ENCODE measurements at places on chromosomes 12 and 14.

GRCh38 chr14:20632831-20633691 is 8.4 kb downstream of the OR6S1 start:
- peak; percentile 91 for DNase-seq

DNA sequence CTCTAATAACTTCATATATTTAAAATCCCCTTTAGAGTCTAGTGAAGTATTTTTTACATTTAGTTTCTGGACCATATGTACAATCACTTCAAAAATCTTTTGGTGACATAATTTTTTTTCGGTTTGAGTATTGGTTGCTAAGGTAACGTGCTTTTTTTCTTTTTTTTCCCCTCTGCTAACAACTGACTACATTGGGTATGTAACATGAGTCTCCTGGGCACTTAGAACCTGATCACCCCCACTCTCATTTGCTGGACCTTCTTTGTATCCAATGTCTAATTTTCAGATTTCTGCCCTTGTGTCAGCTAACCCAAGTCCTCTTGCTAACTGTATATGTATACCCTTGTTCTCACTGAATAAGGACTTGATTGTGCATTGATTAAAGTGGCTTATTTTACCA is 592.9 kb upstream of the FLRT2 start:
- DNase-seq: no peak

DNA sequence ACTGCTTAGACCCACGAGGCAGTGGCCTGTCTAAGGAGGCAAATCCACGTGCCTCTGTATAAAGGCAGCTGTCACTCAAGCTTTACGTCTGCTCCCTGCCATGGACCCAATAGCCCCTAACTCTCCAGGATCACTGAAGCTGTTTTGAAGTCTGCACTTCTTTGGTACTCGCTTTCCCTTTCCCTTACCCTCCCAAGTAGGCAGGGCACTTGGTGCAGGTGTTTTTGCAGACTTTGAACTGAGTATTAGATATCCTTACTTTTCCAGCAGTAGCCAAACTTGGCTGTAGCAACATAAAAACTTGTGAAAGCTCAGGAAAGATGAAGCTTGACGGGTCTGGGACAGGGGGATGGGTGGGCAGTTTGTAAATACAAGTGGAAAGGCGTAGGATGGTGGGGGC is 17.8 kb upstream of the OR6S1 start:
- no peak for DNase-seq

DNA sequence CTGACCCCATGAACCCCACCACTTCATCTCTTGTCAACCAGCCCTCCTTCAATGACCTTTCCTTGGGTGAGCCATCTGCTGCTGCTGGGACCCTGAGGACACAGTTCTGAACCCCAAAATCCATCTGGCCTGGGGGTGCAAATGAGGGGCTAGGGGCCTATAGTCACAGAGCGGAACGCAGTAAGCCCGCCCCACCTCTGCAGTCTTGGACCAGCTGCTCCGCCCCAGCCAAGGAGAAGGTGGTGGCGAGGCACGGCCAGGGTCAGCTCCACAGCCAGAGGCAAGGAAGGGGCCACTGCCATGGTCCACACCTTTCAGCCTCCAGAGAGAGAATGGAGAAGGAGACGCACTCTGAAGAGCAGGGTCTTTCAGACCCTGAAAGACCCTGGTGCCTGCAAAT is 5.1 kb downstream of the TMEM179 start:
- DNase-seq: no peak

GRCh38 chr12:122996188-122996601 is 15.7 kb downstream of the ARL6IP4 start:
- DNase-seq: no peak

DNA sequence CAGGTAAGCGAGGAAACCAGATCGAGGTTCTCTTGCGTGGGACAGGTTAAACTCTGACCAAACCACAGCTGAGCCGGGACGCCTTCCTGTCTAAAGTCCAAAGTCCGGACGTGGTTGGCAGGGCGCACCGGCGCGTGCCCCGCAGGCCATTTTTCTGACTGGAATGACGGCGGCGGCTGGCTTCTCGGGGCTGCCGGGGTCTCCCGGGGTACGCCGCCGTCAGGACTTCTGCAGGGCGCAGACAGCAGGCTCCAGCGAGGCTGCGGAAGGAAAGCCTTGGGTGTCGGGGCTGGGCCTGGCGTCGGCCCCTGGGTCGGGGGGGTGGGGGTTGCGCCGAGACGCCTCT is 32.8 kb downstream of the MIA2 start:
- DNase-seq: peak; percentile 92

GRCh38 chr14:68740788-68741476 is 51.9 kb downstream of the ZFP36L1 start:
- DNase-seq: no peak

GRCh38 chr12:91986084-91986483 is 159.6 kb downstream of the BTG1 start:
- peak; percentile 89 for DNase-seq

DNA sequence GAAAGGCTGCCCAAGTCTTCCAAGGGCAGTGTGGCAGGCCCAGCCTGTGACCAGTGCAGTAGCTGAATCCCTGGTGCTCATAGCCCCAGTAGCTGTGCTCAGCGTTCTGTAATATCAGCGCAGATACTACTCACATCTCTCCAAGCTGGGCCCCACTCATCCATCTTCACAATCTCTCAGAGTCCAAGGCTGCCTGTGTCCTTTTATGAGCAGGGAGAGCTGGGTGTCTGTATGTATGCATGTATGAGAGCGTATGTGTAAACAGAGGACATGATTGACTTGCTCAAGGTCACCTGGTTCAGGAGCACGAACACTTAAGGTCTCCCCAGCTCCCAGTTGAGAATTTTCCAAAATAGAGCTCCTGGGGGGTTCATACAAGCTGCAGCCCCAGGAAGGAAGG is 5.4 kb downstream of the AQP6 start:
- DNase-seq: no peak

DNA sequence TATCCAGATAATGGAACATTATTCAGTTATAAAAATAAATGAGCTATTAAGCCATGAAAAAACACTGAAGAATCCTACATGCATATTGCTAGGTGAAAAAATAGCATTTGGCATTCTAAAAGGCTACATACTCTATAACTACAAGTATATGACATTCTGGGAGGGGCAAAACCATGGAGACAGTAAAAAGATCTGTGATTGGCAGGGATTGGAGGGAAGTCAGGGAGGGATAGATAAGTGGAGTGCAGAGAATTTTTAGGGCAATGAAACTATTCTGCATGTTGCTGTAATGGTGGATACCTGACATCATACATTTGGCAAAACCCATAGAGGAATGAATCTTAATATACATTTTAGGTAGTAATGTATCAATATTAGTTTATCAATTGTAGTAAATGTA is 63.1 kb upstream of the SLC38A2 start:
- DNase-seq: no peak

- DNase-seq: no peak
These were observed 101.4 kb downstream of the TTC7B start for GRCh38 chr14:90714811-90715210.

DNA sequence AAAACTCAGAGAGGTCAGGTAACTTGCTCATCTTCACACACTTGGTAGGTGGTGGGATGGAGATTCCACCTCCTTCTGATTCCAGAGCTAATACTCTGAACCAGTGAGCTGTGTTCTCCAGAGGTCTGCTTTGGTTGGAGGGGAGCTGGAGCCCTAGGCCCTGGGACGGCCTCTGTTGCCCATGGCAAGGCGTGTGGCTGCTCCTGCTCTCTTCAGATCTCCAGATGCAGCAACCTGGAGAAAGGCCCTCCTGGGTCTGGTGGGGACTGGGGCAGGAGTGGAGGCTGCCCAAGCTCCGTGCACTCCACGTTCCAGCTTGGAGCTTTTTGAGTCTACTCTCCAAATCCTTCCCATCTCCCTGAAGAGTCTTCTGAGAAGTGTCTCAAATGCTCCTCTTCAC is 10.7 kb downstream of the CCND2 start:
- no peak for DNase-seq

DNA sequence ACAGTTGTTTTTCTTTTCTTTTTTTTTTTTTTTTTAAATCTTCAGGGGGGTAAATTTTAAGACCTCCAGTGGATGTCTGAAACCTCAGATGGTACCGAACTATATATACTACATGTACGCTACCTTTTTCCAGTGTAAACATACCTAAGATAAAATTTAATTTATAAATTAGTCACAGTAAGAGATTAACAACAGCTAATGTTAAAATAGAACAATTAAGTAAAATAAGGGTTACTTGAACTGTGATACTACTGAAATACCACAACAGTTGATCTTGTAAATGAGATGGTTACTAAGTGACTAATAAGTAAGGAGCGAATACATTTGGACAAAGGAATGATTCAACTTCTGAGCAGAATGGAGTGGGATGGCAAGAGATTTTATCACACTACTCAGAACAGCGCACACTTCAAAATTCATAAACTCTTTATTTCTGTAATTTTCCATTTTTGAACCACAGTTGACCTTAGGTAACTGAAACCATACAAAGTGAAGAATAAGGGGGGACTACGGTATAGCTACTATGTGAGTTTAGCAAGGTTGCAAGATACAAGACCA is 80.5 kb upstream of the PCED1B start:
- peak; percentile 86 for DNase-seq

- no peak for DNase-seq
These were observed 233.2 kb upstream of the AMIGO2 start for GRCh38 chr12:47312808-47313426.

- no peak for DNase-seq
These were observed 57.1 kb downstream of the STON2 start for GRCh38 chr14:81342850-81343580.

- DNase-seq: peak; percentile 75
These were observed 6.3 kb downstream of the TNFRSF1A start for GRCh38 chr12:6335451-6336078.

DNA sequence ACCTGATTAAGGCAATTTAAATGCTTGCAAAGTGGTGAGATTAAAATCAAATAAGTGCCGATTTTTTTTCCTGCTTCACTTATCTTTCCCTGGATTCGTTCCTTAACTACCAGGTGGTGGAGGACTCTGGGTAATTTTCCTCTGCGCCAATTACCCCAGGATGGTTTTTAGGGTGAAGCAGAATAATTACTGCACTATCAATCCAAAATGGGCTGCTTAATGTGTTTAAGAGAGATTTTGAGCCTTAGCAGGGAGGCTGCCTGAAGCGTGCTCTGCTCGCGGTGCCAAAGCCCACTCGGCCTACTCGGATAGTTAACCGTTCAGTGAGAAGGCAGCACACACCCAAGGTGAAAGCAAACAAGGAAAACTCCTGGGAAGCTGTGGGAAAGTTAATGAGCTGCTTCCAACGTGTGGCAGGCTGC is 274.9 kb upstream of the LMO3 start:
- no peak for DNase-seq

DNA sequence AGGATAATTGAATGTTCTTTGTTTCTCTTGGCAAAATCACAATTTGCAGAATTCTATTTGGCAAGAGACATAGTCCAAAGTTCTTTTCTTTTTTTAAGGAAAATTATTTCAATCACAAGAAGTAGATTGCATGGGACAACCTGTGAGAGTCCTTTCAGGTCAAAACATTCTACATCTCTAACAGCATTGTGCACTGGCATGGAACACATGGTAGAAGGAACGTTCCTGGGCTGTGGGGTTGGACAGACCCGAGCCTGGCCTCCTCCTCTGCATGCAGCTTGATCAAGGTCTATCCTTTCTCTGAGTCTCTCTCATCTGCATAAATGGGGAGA is 88.6 kb upstream of the CPSF6 start:
- no peak for DNase-seq

DNA sequence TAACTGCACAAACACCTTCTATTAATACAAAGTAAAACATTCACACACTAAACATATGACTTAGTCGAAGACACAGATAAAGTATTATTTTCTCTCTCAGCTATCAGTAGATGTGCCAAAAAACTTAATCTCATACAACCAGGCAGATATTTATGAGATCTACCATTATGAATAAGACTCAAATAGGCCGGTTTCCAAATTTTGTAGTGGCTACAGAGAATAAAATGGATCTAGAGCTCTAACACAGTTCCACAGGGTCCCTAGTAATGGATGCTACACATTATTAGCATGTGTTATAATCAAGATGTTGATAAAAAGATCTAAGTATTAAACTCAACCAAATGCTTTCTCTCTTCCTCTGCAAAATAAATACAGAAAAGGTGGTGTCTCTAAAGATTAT is 10.4 kb downstream of the SAV1 start:
- DNase-seq: no peak

- no peak for DNase-seq
These were observed 120.1 kb downstream of the ZFP36L1 start for GRCh38 chr14:68672609-68673285.

- DNase-seq: no peak
These were observed 56.2 kb downstream of the SDR9C7 start for GRCh38 chr12:56878010-56878339.

GRCh38 chr12:100962086-100962712 is 167.6 kb downstream of the ANO4 start:
- DNase-seq: no peak

DNA sequence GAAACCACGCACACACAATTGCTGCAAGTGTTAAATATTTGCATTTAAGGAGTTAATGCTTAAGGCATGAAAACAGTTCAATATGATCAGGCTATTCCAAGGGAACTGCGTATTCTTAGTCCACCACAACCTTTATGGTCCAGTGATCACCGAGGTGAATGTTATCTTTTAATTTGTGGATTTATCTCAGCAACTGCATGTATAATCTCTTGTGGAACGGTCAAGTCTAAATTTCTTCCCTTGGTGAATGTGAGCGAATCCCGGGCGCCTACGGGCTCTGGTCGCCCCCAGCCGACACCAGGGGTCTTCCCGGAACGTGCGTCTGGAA is 999 bp upstream of the AK7 start:
- DNase-seq: no peak

GRCh38 chr14:33510991-33511390 is 439.9 kb downstream of the EGLN3 start:
- no peak for DNase-seq

- DNase-seq: no peak
These were observed 3.7 kb downstream of the KMT5A start for GRCh38 chr12:123387508-123388176.

- peak; percentile 46 for DNase-seq
These were observed 72.2 kb upstream of the PLEKHG3 start for GRCh38 chr14:64632056-64632455.

DNA sequence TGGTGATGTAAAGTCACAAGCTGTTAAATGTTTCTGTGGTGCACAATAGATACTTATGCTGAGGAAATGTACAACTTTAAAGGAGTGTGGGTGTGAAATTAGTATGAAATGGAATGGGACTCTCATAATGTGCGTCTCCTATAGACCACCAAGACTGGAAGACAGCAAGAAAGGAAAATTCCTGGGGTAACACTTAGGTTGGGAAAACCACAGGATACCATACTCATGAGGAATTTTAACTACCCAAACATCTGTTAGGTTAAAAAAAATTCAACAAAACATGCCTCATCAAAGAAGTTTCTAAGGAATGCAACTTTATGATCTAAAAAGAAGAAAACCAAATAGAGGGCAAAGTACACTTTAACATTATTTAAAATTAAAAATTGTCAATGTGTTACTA is 113.7 kb upstream of the MYF6 start:
- peak; percentile 45 for DNase-seq

Data from PC-3 (cell line).